Neural cell (in vitro differentiated cells): ENCODE measurements at places on chromosomes 12 and 14. TPM values are rescaled to one million over a fixed set of nuclear protein-coding genes. Genes with fewer than 3 reads are reported as not detected.

STAT6 gene
- not detected in 2 replicates for polyA plus RNA-seq

MMP17 gene
- 79.0 and 93.5 TPM in 2 replicates for polyA plus RNA-seq

ACVRL1 gene
- not detected in 2 replicates for polyA plus RNA-seq

NRL gene
- 9.5 TPM in 2 replicates for polyA plus RNA-seq

SLC17A8 gene
- 0.08 and 0.22 TPM in 2 replicates for polyA plus RNA-seq

HSPA2 gene
- 0.25 TPM in 1 of 2 replicates, not detected in the other for polyA plus RNA-seq

TDP1 gene
- 29.1 and 45.1 TPM in 2 replicates for polyA plus RNA-seq

PRKD1 gene
- polyA plus RNA-seq = 9.6 and 11.1 TPM in 2 replicates

MMP19 gene
- polyA plus RNA-seq = not detected in 2 replicates

GLT8D2 gene
- polyA plus RNA-seq = 8.3 and 8.7 TPM in 2 replicates

INF2 gene
- 0.02 and 0.08 TPM in 2 replicates for polyA plus RNA-seq

ACSS3 gene
- polyA plus RNA-seq = 0.31 and 0.52 TPM in 2 replicates

TMEM119 gene
- not detected in 2 replicates for polyA plus RNA-seq

PHETA1 gene
- 25.4 and 26.5 TPM in 2 replicates for polyA plus RNA-seq

HOXC9 gene
- polyA plus RNA-seq = not detected in 2 replicates

KCTD10 gene
- 69.4 and 69.9 TPM in 2 replicates for polyA plus RNA-seq

TRHDE gene
- polyA plus RNA-seq = 14.7 and 20.6 TPM in 2 replicates

ANHX gene
- polyA plus RNA-seq = not detected in 2 replicates

CAND1 gene
- 132 and 137 TPM in 2 replicates for polyA plus RNA-seq

WNT1 gene
- not detected in 2 replicates for polyA plus RNA-seq

CAPZA3 gene
- polyA plus RNA-seq = not detected in 2 replicates

KRT8 gene
- 0.46 and 3.0 TPM in 2 replicates for polyA plus RNA-seq

TBC1D30 gene
- polyA plus RNA-seq = 16.5 and 17.6 TPM in 2 replicates

IRAK3 gene
- 0.31 and 0.70 TPM in 2 replicates for polyA plus RNA-seq

ANG gene
- polyA plus RNA-seq = 0.47 TPM in 1 of 2 replicates, not detected in the other

EXOC3L4 gene
- polyA plus RNA-seq = not detected in 2 replicates

NKX2-8 gene
- polyA plus RNA-seq = not detected in 2 replicates

GPX2 gene
- polyA plus RNA-seq = not detected in 2 replicates

GUCY2C gene
- 0.06 TPM in 1 of 2 replicates, not detected in the other for polyA plus RNA-seq

KCNK13 gene
- 0.11 TPM in 1 of 2 replicates, not detected in the other for polyA plus RNA-seq

CLEC4D gene
- polyA plus RNA-seq = not detected in 2 replicates

RERG gene
- polyA plus RNA-seq = 0.70 and 0.87 TPM in 2 replicates

GPR68 gene
- polyA plus RNA-seq = 2.1 and 4.5 TPM in 2 replicates

POTEG gene
- polyA plus RNA-seq = not detected in 2 replicates

MYF6 gene
- not detected in 2 replicates for polyA plus RNA-seq

CD69 gene
- 0.70 and 0.72 TPM in 2 replicates for polyA plus RNA-seq

ETFRF1 gene
- polyA plus RNA-seq = 81.8 and 85.0 TPM in 2 replicates

FGF6 gene
- not detected in 2 replicates for polyA plus RNA-seq

SPIC gene
- polyA plus RNA-seq = not detected in 2 replicates

CD27 gene
- polyA plus RNA-seq = not detected in 2 replicates

SMOC1 gene
- 4.1 and 8.7 TPM in 2 replicates for polyA plus RNA-seq

FNTB gene
- 6.7 and 14.2 TPM in 2 replicates for polyA plus RNA-seq

FCF1 gene
- polyA plus RNA-seq = 31.5 and 39.8 TPM in 2 replicates

KCNK10 gene
- 6.9 and 7.0 TPM in 2 replicates for polyA plus RNA-seq

GPRC5A gene
- polyA plus RNA-seq = 0.09 TPM in 1 of 2 replicates, not detected in the other

PROX2 gene
- not detected in 2 replicates for polyA plus RNA-seq

HOXC12 gene
- not detected in 2 replicates for polyA plus RNA-seq

C12orf60 gene
- 3.8 and 4.8 TPM in 2 replicates for polyA plus RNA-seq
